Omental fat pad (tissue), 4 donors: ENCODE measurements at places on chromosomes 2 and 18.
A peak's percentile ranks its signal among the peaks of the same experiment; 100 is the strongest.

- no peak for DNase-seq
Measured at GRCh38 chr2:222733470-222733845, 62.0 kb downstream of the MOGAT1 start.

- no peak for DNase-seq
Measured at GRCh38 chr2:85011747-85012146, 40.8 kb downstream of the KCMF1 start.

DNA sequence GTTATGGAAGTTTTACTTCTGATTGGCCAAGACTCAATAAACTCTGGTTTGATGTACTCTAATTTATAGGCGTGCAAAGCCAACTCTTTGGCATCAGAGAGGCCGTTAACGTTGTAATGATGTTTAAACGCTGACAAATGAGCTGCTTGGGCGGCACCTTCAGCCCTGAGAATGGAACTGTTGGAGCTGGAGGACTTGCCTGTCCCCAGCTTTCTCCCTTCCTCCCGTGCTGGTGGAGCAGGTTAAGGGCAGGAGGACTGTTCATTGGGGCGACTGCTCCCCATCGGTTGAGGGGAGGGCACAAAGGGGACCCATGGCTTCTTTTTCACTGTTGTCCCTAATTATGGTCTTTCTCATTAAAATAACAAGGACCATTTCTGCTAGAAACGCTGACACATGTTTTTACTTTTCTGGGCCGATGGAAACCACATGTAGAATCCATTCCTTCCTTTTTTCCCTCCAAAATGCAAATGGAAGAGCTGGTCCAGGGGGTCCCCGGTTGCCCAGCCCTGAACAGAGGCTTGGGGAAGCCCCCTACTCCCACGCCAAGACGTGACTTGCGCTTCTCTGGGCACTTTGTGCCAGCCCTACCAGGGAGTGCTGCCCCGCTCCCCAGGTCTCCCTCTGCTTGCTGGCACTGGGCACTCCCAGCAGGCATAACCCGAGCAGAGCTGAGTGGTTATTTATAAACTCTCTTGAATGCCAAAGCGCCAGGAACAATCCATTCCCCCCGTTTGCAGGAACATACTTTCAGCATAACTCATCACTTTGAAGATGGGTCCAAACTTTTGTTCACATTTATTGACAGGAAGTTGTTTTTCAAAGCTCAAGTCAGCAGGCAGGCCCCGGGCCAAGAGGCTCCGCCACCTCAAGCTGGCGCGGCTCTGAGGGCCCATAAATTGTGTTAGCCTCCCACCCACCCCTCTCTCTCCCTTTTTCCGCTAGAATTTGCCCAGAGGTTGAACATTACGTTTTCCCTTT is 170.1 kb downstream of the ASB1 start:
- DNase-seq, result no peak

DNA sequence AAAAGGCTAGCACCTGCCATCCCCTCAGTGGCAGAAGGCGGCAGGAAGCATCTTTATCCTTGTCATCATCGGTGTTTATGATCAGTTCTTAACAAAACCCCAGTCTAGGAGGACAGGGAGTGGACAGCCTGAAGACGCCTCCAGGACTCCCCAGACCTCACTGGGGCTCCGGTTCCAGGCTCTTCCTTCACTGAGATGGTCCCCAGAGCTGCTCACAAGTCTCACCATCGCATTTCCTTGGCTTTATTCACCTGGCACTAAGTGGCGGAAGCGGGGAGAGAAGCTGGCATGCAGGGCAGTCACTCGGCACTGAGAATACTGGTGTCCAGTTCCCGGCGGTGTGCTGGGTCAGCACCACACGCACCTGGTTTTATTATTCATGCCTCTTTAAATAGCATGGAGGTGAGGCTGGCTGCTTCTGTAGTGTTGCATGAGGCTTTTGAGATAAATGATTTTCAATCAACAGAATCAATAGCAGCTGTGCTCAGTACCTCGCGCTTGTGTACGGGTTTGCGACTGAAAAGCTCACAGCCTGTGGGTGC is 68.7 kb downstream of the CABLES1 start:
- no peak for DNase-seq

DNA sequence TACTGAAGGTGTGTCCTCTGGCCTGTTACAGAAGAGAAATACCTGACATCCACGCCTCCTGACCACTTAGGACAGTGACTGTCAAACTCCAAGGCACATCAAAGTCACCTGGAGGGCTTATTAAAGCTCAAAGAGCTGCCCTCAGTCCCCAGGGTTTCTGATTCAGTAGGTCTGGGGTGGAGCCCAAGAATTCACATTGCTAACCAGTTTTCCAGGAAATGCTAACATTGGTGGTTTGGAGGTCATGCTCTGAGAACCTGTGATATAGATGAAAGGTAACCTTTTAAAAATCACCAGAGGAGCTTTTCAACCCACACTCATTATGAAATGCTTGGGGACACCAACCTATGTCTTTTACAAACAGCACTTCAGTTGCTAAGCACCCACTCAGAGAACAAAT is 172.3 kb downstream of the ALK start:
- DNase-seq, result no peak

GRCh38 chr18:51398104-51398503 is 200.6 kb upstream of the MEX3C start:
- DNase-seq, result no peak

DNA sequence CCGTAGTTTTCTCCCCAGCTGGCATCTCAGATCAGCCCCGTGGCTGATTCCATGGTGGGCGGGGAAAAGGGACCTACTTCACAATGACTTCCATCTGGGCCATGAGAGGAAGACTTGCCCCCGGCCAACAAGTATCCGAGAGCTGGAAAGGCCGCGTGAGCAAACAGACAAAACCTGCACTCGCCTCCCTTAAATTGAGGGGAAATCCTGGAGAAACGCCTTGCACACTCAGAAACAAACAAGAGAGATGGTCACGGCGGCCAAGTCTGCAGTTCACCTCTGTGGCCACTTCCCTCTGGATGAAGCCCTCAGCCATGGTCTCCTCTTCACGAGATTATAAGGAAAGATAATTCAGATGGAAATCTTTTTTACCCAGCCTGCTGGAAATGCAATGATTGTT is 39.4 kb upstream of the TPO start:
- DNase-seq, result no peak

- no peak for DNase-seq
Measured at GRCh38 chr18:8348051-8348720, 261.1 kb upstream of the RAB12 start.

DNA sequence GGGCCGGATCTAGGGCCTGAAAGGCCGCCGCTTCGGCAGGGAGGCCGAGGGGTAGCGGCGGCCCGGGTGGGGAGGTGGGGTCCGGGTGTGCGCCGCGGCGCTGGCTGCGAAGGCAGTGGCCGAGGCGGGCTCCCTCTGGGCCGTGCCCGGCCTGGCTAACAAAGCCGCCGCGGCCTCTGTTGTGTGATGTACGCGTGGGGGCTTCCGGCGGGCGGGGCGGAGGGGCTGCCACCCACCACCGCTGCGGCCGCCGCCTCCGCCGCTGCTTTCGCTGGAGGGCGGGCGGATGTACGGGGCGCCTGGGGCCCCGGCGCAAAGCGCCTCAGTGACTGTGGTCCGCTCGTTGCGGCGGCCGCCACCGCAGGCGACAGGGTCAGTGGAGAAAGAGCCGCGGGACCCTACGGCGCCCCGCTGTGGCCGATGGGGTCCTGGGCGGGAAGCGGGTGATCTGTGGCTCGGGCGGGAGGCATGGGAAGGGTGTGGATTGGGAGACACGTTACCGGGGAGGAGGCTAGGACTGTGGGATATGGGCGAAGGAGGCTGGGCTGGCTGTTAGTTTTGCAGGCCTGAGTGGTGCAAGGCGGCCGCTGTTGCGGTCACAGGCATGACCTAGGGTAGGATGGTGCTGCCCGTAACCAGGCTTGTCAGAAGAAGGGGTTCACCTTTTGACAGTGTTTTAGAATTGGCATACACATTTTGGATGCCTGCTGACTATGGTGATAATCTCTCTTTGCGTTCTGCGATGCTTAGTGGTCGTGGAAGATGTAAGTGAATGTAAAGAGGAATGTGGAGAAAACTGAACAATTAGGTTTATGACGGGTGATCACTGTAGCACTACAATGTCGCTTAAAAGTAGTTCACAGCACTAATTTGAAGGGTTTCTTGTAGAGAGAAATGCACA is 662 bp downstream of the BZW1 start:
- DNase-seq, result peak; percentile 39

- no peak for DNase-seq
Measured at GRCh38 chr2:165594231-165594934, 124.9 kb downstream of the CSRNP3 start.

DNA sequence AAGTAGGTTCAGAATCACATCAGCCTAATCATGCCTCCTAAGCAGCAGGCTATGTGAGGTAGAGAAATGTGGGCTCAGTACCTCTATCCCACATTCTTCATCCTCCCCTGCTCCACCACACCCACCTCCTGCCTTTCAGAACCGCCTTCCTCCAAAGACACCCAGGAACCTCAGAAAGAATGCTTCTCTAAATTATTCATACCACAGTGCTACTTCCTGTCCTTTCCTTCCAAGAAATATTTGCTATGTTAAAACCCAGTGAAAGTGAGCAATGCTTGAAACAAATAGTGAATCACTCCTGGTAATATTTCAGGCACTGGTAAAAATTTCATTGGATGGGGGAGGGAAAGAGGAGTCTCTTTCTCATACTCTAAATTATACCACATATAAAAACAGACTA is 24.0 kb upstream of the CREB1 start:
- DNase-seq, result no peak

GRCh38 chr2:227655454-227655853 is 11.2 kb upstream of the SCYGR5 start:
- DNase-seq, result no peak

- no peak for DNase-seq
Measured at GRCh38 chr2:44938287-44939105, 3.0 kb upstream of the SIX3 start.
